ENCODE measurements at places on chromosomes 2 and 18.
A peak's percentile ranks its signal among the peaks of the same experiment; 100 is the strongest.

- H3K4me3 ChIP-seq = no peak overlapping the region
- no peak overlapping the region for H3K27ac ChIP-seq
- H3K36me3 ChIP-seq = no peaks in the 10 kb centered on the region
These were observed 541.9 kb downstream of the TMX3 start for GRCh38 chr18:68172842-68173549.

- peak overlapping the region; percentile 47 for H3K27ac ChIP-seq
- H3K36me3 ChIP-seq = peaks cover 42% of the 10 kb centered on the region
- DNase-seq = no peak
- H3K27me3 ChIP-seq = no peaks in the 10 kb centered on the region
These were observed 87.6 kb downstream of the THADA start for GRCh38 chr2:43508209-43508608.

DNA sequence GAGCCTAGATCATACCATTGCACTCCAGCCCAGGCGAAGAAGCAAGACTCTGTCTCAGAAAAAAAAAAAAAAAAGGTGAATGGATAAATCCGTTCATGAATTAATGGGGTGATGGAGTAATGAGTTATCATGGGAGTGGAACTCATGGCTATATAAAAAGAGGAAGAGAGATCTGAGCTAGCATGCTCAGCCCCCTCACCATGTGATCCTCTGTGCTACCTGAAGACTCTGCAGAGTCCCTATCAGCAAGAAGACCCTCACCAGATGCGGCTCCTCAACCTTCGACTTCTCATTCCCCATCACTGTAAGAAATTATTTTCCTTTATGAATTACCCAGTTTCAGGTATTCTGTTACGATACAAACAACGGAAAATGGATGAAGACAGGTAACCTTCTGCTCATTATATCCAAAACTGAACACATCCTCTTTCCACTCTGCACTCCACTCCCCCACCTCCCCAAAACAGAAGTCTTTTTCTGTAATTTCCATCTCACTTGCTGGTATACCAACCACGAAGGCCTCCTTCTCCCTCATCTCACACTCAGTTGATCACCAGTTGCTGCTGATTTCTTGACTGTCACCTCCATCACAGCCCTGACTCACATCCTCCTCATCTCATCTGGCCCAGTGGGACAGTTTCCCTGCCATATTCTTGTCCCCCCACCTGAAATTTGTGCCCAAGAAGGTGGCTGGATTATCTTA is 8.8 kb downstream of the RETREG2 start:
- peaks cover 45% of the 10 kb centered on the region for H3K36me3 ChIP-seq
- no peak overlapping the region for H3K27ac ChIP-seq
- peaks cover 31% of the 10 kb centered on the region for H3K4me1 ChIP-seq
- H3K4me3 ChIP-seq = no peak overlapping the region
- DNase-seq = no peak
- H3K27me3 ChIP-seq = no peaks in the 10 kb centered on the region

- DNase-seq = no peak
- H3K4me1 ChIP-seq = no peaks in the 10 kb centered on the region
- H3K4me3 ChIP-seq = no peak overlapping the region
- H3K27me3 ChIP-seq = no peaks in the 10 kb centered on the region
These were observed 146.2 kb upstream of the LYPD1 start for GRCh38 chr2:132816234-132816633.

- no peak overlapping the region for H3K4me3 ChIP-seq
- H3K27me3 ChIP-seq = no peaks in the 10 kb centered on the region
- no peak for DNase-seq
- no peak overlapping the region for H3K27ac ChIP-seq
These were observed 23.6 kb downstream of the ITPRID2 start for GRCh38 chr2:181915102-181915501.

DNA sequence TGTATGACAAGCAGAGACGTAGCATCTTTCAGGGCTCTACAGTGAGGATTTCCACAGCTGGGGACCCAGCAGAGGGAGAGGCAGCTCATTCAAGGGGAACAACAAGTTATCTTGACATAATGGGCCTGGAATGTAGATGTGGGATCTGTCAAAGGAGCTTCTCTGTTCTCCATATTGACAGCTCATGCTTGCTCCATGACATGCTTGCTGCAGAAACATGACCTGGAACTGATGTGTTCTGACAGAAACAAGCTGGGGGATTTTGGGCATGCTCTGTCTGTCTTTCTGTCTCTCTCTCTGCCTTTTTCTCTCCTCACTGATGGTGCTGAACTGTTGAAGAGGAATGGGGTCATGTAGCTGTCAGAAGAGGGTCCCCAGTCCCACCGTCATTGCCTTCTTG is 79.6 kb downstream of the MMADHC start:
- H3K36me3 ChIP-seq = no peaks in the 10 kb centered on the region
- no peak for DNase-seq
- H3K4me3 ChIP-seq = no peak overlapping the region
- H3K27me3 ChIP-seq = peaks cover 1% of the 10 kb centered on the region

DNA sequence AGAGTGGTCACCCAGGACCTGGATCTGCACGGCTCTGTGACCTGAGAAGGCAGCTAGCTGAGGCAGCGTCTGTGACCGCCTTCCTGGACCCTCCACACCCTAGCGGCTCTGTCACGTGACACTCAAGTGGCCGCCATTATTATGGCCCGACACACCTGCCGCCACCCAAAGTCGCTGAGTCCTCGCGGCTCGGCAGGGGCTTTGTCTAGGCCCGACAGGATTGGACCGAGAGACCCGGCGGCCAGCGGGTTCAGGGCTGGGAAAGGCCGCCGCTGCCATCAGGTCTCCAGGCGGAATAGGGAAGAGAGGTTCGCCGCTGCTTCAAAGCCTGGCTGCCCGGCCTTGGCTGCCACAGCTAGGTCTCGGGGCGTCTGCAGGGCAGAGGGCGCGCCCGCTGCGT is 1162.5 kb upstream of the LRRTM1 start:
- H3K4me3 ChIP-seq = no peak overlapping the region
- no peak overlapping the region for H3K27ac ChIP-seq
- H3K36me3 ChIP-seq = no peaks in the 10 kb centered on the region
- DNase-seq = no peak

DNA sequence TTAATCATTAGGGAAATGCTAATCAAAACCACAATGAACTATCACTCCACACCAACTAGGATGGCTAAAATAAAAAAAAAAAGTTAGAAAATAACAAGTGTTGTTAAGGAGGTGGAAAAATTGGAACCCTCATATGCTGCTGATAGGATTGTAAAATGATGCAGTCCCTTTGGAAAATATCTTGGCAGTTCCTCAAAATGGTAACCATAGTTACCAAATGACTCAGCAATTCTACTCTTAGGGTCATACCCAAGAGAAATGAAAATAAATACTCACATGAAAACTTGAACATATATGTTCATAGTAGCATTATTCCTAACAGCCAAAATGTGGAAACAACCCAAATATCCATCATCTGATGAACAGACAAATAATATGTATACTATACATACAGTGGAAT is 15.7 kb upstream of the ACVR2A start:
- no peaks in the 10 kb centered on the region for H3K4me1 ChIP-seq
- no peak overlapping the region for H3K27ac ChIP-seq
- no peak for DNase-seq
- no peaks in the 10 kb centered on the region for H3K36me3 ChIP-seq

- DNase-seq = no peak
- H3K4me3 ChIP-seq = no peak overlapping the region
- H3K27ac ChIP-seq = no peak overlapping the region
These were observed 61.1 kb upstream of the TFPI start for GRCh38 chr2:187615364-187615763.

- no peaks in the 10 kb centered on the region for H3K36me3 ChIP-seq
- DNase-seq = no peak
- H3K27me3 ChIP-seq = peaks cover 29% of the 10 kb centered on the region
- H3K27ac ChIP-seq = no peak overlapping the region
These were observed 111.8 kb upstream of the ASB18 start for GRCh38 chr2:236375973-236376476.

DNA sequence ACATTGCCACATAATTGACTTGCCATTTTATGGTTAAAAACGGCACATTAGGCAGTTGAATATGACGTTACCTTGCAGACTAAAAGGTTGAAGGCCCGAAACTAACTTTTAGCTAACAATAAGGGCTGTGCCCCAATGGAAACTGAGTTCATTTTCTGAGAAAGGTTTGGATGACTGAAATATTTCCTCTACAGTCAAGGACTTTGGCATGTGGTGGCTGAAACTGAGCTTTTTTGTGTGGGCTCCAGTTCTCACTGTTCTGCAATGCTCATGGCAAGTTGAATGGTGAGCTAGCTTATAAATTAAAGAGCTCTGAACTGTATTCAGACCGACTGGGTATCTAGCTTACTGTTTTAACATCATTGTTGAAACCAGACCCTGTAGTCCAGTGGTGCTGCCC is 23.8 kb upstream of the TXNDC2 start:
- H3K27me3 ChIP-seq = peaks cover 5% of the 10 kb centered on the region
- H3K4me1 ChIP-seq = peaks cover 3% of the 10 kb centered on the region
- no peak overlapping the region for H3K4me3 ChIP-seq
- DNase-seq = no peak

- peaks cover 10% of the 10 kb centered on the region for H3K36me3 ChIP-seq
- H3K4me3 ChIP-seq = no peak overlapping the region
- DNase-seq = no peak
- no peaks in the 10 kb centered on the region for H3K27me3 ChIP-seq
- H3K27ac ChIP-seq = no peak overlapping the region
- H3K4me1 ChIP-seq = peaks cover 14% of the 10 kb centered on the region
These were observed 43.0 kb downstream of the MEMO1 start for GRCh38 chr2:31967790-31968189.

GRCh38 chr2:219294356-219295351 is 14.5 kb downstream of the PTPRN start:
- no peaks in the 10 kb centered on the region for H3K36me3 ChIP-seq
- H3K27ac ChIP-seq = peak overlapping the region; percentile 66
- H3K4me1 ChIP-seq = peaks cover 34% of the 10 kb centered on the region
- peaks cover 6% of the 10 kb centered on the region for H3K27me3 ChIP-seq

GRCh38 chr2:238256594-238257104 is 16.8 kb upstream of the HES6 start:
- H3K27me3 ChIP-seq = no peaks in the 10 kb centered on the region
- peaks cover 18% of the 10 kb centered on the region for H3K36me3 ChIP-seq
- DNase-seq = peak; percentile 79
- no peak overlapping the region for H3K4me3 ChIP-seq
- no peak overlapping the region for H3K27ac ChIP-seq

DNA sequence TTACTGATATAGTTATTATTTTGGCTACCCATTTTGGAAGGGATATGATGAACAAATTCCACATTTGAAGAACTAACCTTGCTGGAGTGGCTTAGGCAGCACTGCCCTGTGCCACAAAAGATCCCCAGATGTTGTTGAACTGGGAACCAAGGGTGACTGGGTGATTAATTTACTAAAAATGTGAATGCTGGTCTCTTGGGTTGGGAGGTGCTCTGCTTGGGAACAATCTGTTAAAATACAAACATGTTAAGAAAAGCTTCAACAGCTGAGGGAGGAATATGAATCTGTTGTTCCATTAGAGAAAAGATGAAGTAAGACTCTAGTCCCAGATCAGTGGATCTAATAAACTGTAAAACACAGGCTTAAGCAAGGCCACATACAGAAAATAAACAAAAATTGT is 1860.1 kb downstream of the SUCLG1 start:
- H3K4me1 ChIP-seq = no peaks in the 10 kb centered on the region
- H3K36me3 ChIP-seq = no peaks in the 10 kb centered on the region
- H3K27ac ChIP-seq = no peak overlapping the region
- no peaks in the 10 kb centered on the region for H3K27me3 ChIP-seq

DNA sequence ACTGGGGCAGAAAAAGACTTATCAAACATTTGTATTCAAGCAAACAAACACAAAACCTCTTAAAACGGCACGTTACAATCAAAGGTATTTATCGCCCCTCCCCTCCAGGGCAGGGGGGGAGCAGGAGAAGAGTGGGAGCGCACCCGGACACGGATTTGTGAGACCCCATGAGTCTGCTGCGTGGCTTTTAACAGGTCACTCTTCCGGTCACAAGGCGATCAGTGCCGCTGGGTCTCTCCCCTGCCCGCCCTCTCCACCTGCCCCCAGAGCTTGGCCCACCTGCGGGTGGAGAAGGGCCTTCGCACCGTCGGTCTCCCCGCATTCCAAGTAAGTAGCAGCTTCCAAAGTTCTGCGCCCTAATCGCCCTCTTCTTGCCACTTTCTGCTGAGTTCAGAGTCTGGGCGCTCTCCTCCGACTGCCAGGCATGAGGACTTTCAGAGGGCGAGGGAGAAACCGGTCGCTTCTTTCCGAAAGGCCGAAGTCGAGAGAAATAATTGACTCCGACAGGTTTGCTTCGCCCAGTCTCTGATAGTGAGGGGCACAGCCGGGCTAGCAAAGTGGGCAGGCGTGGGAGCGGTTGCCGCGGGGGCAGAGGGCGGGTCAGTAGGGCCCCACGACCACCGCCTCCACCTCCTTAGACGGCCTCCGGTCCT is 800 bp downstream of the RPRM start:
- H3K27ac ChIP-seq = no peak overlapping the region
- no peaks in the 10 kb centered on the region for H3K36me3 ChIP-seq
- DNase-seq = no peak
- H3K27me3 ChIP-seq = peaks cover 46% of the 10 kb centered on the region
- peaks cover 10% of the 10 kb centered on the region for H3K4me1 ChIP-seq
- H3K4me3 ChIP-seq = peak overlapping the region; percentile 53

DNA sequence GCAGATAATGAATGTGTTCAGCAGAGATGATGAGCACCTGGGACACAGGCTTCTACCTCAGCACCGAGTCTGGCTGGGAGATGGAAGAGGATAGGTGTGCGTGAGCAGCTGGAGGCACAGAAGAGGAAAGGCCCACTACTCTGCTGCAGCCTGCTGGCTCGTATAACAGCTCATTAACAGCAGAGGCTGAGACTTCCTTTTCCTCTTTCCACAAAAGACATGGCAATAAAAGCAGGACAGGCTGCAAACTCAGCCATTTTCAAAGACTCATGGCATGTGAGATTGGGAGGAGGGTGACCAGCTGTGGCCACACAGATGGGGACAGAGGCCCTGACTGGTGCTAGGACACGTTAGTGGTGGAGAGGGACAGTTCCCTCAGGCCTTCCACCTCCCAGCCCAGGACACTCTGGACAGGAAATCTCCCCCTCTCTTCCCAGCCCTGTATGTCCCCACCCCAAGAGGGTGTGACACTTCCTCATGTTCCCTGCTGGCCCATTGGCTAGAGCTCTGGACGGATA is 60.3 kb downstream of the CACNB4 start:
- H3K4me1 ChIP-seq = no peaks in the 10 kb centered on the region
- no peak for DNase-seq
- no peaks in the 10 kb centered on the region for H3K36me3 ChIP-seq

- H3K4me3 ChIP-seq = no peak overlapping the region
- no peak for DNase-seq
- peaks cover 17% of the 10 kb centered on the region for H3K27me3 ChIP-seq
- peaks cover 15% of the 10 kb centered on the region for H3K4me1 ChIP-seq
- no peak overlapping the region for H3K27ac ChIP-seq
These were observed 113.5 kb upstream of the ZNF236 start for GRCh38 chr18:76708722-76709353.

DNA sequence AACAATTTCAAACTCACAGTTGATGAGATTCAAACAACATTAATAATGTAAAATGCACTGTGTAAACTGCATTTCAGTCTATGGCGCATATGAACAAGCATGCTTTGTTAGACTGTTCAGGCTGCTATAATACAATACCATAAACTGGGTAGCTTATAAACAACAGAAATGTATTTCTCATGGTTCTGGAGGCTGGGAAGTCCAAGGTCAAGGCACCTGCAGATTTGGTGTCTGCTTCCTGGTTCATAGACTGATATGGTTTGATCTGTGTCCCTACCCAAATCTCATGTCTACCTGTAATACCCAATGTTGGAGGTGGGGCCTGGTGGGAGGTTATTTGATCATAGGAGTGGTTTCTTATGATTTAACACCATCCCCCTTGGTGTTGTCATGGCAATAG is 148.1 kb upstream of the SERPINE2 start:
- H3K4me1 ChIP-seq = no peaks in the 10 kb centered on the region
- no peaks in the 10 kb centered on the region for H3K27me3 ChIP-seq
- no peaks in the 10 kb centered on the region for H3K36me3 ChIP-seq
- no peak for DNase-seq

Measured in activated CD8-positive, alpha-beta T cell treated with anti-CD3 and anti-CD28 coated beads, Interleukin-2, amount 10 ng/mL, durations not matched to agents 7 days and 5 days (primary cell).